ENCODE measurements at places on chromosomes 2 and 18.

- no peak for DNase-seq
These were observed 438.0 kb downstream of the LRP1B start for GRCh38 chr2:141692829-141693228.

GRCh38 chr18:75439348-75439747, 11.8 kb upstream of the SMIM21 start:
- no peak for DNase-seq

DNA sequence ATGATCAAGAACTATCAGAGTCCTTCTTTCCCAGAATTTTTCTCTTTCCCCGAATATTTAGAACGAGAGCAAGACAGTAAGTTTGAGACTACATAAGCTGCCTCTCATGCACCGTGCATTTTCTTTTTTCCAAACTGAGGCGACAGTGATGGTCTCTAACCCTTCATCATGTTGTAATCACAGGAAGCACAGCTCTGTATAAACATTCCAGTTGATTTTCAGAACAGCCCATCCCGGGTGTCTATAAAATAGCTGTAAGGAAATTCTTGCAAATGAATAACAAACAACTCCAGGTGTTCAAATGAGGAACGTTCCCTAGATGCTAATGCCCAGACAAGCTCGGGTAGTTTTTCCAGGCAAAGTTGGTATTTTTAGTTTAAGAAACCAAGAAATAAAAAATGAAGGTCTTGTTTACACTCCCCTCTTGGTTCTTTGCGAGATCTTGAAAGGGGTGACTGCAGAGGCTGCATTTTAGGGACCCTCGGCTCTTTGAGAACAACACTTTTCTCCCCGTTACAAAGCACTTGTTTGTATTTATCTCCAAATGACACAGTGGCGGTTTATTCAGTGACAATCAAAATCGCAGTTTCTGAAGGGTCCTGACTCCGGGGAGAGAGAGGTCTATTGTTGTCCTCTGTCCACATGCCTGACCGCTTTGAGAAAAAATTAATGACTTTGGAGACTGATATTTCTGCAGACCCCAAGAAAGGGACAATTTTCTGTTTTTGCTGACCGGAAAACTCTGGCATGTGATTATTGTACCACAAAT, 101.1 kb upstream of the NCK2 start:
- DNase-seq = no peak

GRCh38 chr2:197538412-197538811, 22.5 kb downstream of the MOB4 start:
- DNase-seq = no peak

DNA sequence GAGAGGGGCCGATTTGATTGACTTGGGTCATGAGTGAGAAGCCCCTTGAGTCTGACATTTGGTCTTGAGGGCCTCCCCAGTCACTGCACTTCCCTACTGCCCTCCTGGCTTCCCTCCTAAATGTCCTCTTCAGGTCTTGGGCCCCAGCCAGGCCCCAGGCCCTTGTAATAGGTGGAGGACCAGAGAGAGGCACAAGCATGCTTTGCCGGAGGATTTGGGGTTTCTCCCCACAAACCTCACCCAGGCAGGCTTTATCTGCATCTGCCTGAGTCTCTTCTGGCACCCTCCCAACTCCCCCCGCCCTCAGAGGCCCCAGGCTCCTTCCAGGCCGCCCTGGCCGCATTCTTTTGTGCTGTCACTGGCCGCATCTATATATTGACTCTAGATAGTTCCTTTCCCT, 270.7 kb downstream of the HAUS1 start:
- no peak for DNase-seq

GRCh38 chr2:60677356-60677755, 78.7 kb upstream of the PAPOLG start:
- no peak for DNase-seq

GRCh38 chr2:44429034-44429433, 67.3 kb downstream of the CAMKMT start:
- no peak for DNase-seq

GRCh38 chr2:85183479-85183878, 50.3 kb downstream of the TCF7L1 start:
- no peak for DNase-seq

DNA sequence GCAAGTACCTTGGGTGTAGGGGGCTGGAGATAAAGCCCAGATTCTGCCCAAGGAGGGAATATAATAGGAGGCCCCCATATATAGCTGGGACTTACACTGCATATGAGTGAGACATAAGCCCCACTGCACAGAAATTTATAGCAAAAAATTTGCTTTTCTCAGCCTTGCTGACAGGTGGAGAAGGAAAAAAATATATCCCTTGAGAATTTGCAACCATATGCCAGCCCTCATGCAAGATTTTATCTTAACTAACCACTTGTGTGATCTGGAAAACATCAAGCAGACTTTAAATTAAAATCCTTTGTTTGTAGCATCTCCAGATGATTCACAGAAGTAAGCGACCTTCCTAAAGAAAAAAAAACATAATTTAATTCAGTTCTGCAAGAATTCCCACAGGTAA, 288.2 kb downstream of the BCL2 start:
- no peak for DNase-seq

- DNase-seq = no peak
These were observed 78.9 kb downstream of the GNAL start for GRCh38 chr18:11767935-11768334.

- DNase-seq = no peak
These were observed 5.1 kb downstream of the NCK2 start for GRCh38 chr2:105749583-105750400.

- no peak for DNase-seq
These were observed 43.0 kb upstream of the ITSN2 start for GRCh38 chr2:24403168-24403831.

GRCh38 chr2:111642586-111643327, 241.2 kb downstream of the ANAPC1 start:
- DNase-seq = no peak

- DNase-seq = no peak
These were observed 436.0 kb upstream of the CWC22 start for GRCh38 chr2:180442860-180443644.

- DNase-seq = no peak
These were observed 128.9 kb upstream of the HS6ST1 start for GRCh38 chr2:128447538-128447995.

GRCh38 chr2:198698230-198698629, 759.5 kb downstream of the SATB2 start:
- DNase-seq = no peak

GRCh38 chr2:156719036-156719435, 282.9 kb downstream of the GPD2 start:
- no peak for DNase-seq

DNA sequence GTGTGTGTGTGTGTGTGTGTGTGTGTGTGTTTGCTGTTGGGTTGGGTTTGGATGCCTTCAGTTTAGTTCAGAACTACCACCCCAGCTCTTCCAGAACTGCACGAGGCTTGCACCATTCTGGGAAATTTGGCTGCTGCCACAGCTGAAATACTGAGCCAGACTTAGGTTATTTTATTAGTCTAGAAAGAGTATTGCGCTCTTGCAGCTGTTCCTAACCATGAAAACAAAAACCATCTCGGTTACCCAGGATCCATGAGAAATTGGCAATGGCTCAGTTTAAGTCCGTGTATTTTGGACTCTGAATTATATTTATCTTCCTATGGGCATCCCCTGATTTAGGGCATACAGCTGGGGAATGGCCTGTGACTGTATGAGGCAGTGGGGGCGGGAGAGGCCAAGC, 83.2 kb downstream of the TANC1 start:
- DNase-seq = no peak

- peak; percentile 75 for DNase-seq
These were observed 106.3 kb upstream of the CD302 start for GRCh38 chr2:159904127-159904958.

GRCh38 chr18:79465392-79465991, 69.8 kb downstream of the NFATC1 start:
- no peak for DNase-seq

DNA sequence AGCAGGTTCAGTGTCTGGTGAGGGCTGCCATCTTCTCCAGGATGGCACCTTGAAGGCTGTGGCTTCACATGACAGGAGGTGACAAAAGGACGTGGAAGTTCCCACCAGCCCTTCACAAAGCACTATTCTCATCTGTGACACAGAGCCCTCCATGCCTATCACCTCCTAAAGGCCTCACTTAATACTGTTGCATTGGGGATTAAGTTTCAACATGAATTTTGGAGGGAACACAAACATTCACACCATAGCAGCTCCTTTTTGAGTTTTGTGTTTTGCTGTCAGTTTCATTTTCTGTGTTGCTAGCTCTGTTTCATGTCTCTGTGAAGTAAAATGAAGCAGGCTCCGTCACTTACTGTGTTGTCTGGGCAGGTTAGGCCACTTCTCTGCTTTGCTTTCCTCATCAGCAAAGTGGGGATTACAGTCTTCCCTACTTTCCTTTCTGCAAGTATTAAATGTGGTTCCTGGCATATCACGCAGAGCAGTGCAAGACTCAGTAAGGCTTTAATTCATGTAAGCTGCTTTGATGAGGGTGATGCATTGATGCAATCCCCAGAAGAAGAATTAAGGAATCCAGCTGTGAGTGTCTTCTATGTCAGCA, 31.6 kb downstream of the LIMS1 start:
- DNase-seq = no peak

DNA sequence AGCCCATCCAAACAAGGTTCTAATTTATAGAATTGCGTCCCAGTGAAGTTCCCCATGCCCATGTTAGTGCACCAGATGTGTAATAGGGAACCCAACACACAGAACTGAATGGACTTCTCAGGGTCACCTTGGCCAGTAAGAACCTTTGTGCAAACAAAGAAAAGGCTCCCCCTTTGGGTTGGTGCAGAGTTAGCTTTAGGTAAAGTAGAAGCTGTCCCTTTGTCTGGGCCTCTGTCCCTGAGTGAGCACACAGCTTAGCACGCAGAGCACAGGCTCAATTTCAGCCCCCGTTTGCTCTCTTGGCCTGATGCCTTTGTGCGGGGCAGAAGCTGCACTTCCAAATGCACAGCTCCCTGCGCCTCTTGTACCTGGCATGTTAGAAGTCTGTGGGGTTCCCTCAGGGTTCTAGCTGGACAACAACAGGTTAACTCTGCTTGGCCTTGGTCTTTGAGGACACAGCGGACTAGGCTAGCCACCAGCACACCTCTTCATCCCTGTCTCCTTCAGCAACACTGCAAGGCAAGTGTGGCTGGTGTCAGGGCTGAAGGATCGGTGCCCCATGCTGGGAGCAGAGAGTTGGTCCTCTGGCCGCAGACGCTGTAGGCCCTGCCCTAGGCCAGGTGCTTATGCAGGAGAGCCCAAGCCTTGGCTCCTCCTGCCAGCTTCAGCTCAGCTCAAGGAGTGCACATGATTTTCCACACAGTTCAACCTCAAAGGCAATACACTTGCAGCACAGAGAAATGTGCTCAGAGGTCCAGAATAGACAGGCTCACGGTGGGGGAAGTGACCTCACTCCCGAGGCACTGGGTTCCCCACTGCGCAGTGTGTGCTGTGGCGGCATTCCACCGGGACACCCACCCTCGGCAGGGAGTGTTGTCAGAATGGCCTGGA, 73.3 kb upstream of the FOSL2 start:
- DNase-seq = no peak

DNA sequence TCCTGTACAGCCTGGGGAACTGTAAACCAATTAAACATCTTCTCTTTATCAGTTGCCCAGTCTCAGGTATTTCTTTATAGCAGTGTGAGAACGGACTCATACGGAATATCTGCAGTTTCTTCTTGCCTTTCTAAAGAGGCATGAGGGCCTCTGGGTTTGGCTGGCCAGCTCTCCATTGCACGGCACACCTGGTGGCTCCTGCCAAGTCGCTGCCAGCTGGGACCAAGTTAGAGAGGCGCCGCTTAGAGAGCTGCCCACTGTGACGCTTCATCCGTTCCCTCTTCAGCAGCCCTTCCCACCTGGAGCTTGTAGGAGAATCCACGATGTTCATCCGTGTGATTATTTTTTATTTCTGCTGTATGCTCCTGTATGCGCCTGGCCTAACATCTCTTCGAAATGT, 195.4 kb downstream of the TWIST2 start:
- no peak for DNase-seq

- no peak for DNase-seq
These were observed 51.7 kb downstream of the PROC start for GRCh38 chr2:127469974-127470373.

DNA sequence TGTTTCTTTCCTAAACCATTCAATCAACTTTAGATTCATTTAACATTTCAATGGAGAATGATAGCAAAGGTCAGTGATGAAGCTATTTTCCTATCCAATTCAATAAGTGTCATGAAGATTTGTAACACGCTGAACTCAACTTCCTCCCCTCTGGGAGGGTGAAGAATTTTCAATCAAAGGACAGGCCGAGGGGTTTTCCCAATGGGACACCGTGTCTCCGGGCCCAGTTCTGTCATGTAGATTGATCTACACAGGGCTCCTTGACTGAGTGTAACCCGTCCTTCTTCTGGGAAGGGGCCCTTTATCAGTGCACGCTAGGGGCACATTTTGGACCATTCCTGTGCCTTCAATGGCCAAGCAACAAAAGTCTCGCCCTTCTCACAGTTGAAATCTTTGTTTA, 90.1 kb downstream of the KCNE4 start:
- DNase-seq = no peak

DNA sequence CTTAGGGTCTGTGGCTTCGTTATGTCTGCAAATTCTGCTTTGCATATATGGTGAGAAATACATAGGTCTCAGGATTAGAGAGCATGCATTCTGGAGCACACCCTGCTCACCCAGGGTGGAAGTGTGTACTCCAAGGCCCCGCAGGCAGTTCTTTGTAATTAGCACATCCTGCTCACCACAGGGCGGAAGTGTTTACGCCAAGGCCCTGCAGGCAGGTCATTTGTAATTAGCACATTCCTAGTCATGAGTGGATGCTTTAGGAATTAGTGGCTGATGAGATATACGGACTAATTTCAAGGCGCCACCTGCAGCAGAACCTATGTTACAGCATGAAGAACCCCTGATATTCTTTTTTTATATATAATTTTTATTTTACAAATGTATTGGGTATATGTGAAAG, 4.2 kb downstream of the ALLC start:
- no peak for DNase-seq

DNA sequence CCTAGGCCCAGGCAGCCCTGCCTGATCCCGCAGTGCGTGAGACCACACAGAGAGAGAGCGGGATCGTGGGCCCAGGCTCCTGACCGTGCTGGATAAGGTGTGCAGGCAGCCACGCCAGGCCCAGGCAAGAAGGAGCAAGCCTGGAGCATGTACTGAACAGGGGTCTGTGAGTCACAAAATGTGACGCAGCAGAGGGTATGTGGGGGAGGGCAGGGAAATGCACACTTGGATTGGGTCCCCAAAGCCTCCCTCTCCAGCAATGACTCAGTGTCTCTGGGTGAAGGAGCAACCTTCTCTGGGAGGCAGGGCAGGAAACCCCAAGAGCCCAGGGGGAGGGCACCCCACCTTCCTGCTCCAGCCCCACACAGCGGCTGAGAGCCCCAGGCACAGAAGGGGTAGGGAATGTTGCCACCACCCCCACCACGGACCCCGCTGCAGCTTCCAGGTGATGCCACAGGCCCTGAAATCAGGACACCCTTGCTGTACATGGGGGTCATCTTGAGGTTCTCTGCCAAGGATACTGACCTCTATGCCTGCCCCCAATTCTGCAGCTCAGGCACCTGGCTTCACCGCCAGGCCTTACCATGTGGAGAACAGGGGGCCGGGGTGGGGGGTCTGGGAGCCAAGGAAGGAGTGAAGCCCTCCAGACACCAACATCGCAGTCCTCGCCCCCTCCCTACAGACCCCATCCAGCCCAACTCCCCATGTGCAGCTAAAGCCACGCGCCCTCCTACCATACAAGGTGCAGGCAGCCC, 1.3 kb upstream of the GPC1 start:
- no peak for DNase-seq

- no peak for DNase-seq
These were observed 142.9 kb upstream of the NDUFV2 start for GRCh38 chr18:8959551-8960135.
